ENCODE measurements at places on chromosomes 6 and 20.

GRCh38 chr20:42938441-42939205 lies 251.1 kb downstream of the PTPRT start:
- no peaks in the 10 kb centered on the region for H3K4me1 ChIP-seq
- H3K36me3 ChIP-seq: no peaks in the 10 kb centered on the region
- H3K27ac ChIP-seq: no peak overlapping the region
- no peak for DNase-seq

DNA sequence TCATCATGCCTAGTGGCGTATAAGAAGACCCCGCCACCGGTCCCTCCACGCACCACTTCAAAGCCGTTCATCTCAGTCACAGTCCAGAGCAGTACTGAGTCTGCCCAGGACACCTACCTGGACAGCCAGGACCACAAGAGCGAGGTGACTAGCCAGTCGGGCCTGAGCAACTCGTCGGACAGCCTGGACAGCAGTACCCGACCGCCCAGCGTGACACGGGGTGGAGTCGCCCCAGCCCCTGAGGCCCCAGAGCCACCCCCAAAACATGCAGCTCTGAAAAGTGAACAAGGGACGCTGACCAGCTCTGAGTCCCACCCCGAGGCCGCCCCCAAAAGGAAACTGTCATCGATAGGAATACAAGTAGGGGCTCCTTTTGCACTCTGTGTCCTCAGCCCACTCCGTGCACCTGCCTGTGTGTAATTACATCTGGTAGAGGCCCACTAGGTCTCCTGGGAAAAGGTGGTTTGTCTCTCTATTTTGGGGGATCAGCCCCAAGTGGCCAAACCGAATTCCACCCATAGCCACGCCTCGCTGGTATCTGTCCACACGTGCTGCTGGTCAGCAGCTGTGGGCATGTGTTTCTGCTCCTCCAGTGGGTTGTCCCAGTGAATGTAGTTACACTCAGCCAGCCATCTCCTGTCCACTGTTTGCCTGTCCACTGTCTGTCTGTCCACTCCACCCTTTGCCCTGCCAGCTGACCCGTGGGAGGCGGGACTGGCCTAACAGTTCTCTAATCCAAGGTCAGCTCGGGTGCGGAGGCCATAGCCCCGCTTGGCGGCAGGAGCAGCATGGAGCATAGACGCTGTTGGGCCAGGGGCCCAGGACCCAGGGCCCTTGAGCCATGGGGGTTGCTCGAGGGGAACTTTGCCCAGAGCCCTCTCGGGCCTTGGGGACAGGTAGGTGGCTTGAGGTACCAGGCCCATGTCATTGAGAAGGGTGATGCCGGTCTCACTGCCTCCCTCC lies 44.3 kb upstream of the MYL9 start:
- no peak overlapping the region for H3K27ac ChIP-seq
- DNase-seq: no peak
- no peaks in the 10 kb centered on the region for H3K27me3 ChIP-seq
- peaks cover 20% of the 10 kb centered on the region for H3K4me1 ChIP-seq
- peaks cover 21% of the 10 kb centered on the region for H3K36me3 ChIP-seq

GRCh38 chr6:163955096-163955495 lies 540.6 kb downstream of the QKI start:
- no peaks in the 10 kb centered on the region for H3K4me1 ChIP-seq
- no peak overlapping the region for H3K4me3 ChIP-seq
- DNase-seq: no peak
- H3K27me3 ChIP-seq: peaks cover 60% of the 10 kb centered on the region
- H3K27ac ChIP-seq: no peak overlapping the region
- H3K36me3 ChIP-seq: no peaks in the 10 kb centered on the region

GRCh38 chr6:152952866-152953509 lies 29.9 kb downstream of the FBXO5 start:
- H3K27me3 ChIP-seq: peaks cover 60% of the 10 kb centered on the region
- no peaks in the 10 kb centered on the region for H3K36me3 ChIP-seq
- H3K4me3 ChIP-seq: no peak overlapping the region
- DNase-seq: no peak

- no peak overlapping the region for H3K27ac ChIP-seq
- H3K4me3 ChIP-seq: no peak overlapping the region
- H3K27me3 ChIP-seq: no peaks in the 10 kb centered on the region
- H3K36me3 ChIP-seq: peaks cover 42% of the 10 kb centered on the region
- DNase-seq: no peak
Measured at GRCh38 chr6:33652002-33652401, 30.9 kb downstream of the ITPR3 start.

- H3K27me3 ChIP-seq: no peaks in the 10 kb centered on the region
- DNase-seq: no peak
- no peaks in the 10 kb centered on the region for H3K36me3 ChIP-seq
- no peak overlapping the region for H3K4me3 ChIP-seq
- no peak overlapping the region for H3K27ac ChIP-seq
- no peaks in the 10 kb centered on the region for H3K4me1 ChIP-seq
Measured at GRCh38 chr6:123016431-123017103, 20.5 kb downstream of the CLVS2 start.

GRCh38 chr20:1524004-1524403 lies 32.8 kb upstream of the SIRPB2 start:
- no peaks in the 10 kb centered on the region for H3K4me1 ChIP-seq
- no peaks in the 10 kb centered on the region for H3K36me3 ChIP-seq
- H3K4me3 ChIP-seq: no peak overlapping the region
- H3K27me3 ChIP-seq: peaks cover 28% of the 10 kb centered on the region

DNA sequence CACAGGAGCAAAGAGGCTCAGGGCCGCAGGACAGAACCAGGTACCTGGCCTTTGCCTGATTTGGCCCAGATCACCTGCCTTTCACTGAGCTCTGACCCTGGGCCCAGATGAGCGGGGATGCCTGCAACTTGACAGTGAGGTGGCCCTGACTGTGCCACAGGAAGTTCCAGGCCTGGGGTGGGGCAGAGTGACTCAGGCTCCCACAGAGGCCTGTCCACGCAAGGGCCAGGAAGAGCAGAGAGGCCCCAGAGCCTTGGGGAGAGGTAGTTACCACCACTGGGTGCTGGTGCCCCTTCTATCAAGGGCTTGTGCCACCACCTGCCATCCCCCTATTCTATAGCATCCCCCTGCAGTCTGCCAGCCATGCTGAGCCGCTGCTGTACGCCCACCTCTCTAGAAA lies 4.1 kb upstream of the NOL4L start:
- no peak for DNase-seq
- peaks cover 21% of the 10 kb centered on the region for H3K4me1 ChIP-seq
- H3K36me3 ChIP-seq: peaks cover 11% of the 10 kb centered on the region
- H3K27ac ChIP-seq: no peak overlapping the region
- no peak overlapping the region for H3K4me3 ChIP-seq
